ENCODE measurements at places on chromosomes 1 and 21. TPM values are rescaled to one million over a fixed set of nuclear protein-coding genes. Genes with fewer than 3 reads are reported as not detected.

DNA sequence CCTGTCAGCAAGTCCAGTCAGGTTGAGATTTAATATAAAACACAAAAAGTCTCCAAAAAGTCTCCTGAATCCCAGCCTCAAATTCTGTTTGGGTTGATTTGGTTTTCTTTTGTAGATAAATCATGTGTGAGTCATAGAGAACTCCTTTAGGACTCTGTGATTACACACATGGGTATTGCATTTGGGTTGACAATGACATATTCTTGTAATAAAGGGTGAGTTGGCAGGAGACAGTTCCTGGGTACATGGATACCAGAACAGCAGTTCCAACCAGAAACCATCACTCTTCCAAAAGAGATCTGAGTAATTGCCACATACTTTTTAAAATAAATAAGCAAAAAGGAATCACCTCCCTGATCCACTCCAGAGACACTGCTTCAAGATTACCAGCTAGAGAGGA lies 8.9 kb downstream of the CR2 start:
- no peak overlapping the region for H3K4me3 ChIP-seq
- no peaks in the 10 kb centered on the region for H3K27me3 ChIP-seq
- no peak overlapping the region for H3K27ac ChIP-seq
- no peaks in the 10 kb centered on the region for H3K4me1 ChIP-seq

PSMD4 gene
- 76.9 TPM for total RNA-seq

DNA sequence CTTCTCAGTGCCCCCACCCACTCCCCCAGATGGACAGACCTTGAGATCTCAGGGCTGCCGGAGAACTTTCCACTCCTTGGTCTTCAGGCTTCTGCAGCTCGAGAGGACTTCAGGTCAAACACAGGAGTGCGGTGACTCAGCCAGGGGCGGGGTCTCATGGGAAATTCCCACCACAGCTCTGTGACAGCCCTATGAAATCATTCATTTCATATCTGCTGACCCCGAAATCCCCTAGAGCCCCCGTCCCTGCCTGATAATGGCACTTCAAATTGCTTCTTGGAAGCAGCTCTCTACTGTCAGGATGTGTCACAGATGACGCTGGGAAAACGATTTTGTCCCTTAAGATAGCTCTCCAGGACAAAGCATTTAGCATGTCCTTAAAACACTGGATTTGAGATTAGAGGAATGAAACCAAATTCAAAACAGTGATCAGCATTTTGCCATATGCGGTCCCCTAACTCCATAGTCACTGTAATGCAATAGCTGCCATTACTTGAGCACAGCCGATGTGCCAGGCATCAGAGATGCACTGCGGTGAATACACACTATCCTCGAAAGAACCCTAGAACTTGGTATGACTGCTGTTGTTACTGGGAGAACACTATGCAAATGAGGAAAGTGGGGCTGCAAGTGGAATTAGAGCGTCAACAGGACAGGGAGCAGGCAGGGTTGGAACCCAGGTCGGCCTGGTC lies at the start of gene TNFRSF9:
Gene TNFRSF9, minus strand, starts transcription at position 95 of the 692 bp plus-strand sequence. CDS start 845 bp downstream, outside the sequence.
- no peak within 1 kb of the TSS for H3K27ac ChIP-seq
- no peak within 1 kb of the TSS for H3K4me3 ChIP-seq
- DNase-seq: no peak
- no peaks in the 10 kb centered on the region for H3K4me1 ChIP-seq

DNA sequence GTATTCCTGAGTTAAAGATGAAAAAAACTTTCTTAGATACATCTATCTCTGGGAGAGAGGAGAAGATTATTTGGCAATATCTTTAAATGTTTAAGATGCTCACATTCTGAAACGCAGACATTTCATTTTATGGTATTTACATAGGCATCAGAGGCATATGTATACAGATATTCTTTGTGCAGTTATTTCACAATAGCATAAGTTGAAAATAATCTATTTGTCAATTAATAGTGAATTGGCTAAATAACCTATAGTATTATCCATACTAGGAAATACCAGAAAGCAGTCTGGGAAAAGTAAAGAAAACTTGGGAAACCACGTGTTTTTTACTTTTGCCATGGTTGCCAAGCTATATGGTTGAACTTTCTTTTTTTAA lies 35.9 kb downstream of the GLUL start:
- H3K27me3 ChIP-seq: no peaks in the 10 kb centered on the region

GRCh38 chr1:177928194-177928593 lies 41.7 kb downstream of the SEC16B start:
- H3K27me3 ChIP-seq: no peaks in the 10 kb centered on the region
- no peaks in the 10 kb centered on the region for H3K4me1 ChIP-seq
- H3K4me3 ChIP-seq: no peak overlapping the region

GRCh38 chr1:65265296-65265650 lies 44.1 kb upstream of the DNAJC6 start:
- no peaks in the 10 kb centered on the region for H3K27me3 ChIP-seq
- no peak overlapping the region for H3K27ac ChIP-seq
- no peaks in the 10 kb centered on the region for H3K36me3 ChIP-seq
- no peaks in the 10 kb centered on the region for H3K4me1 ChIP-seq
- no peak for DNase-seq
- peak overlapping the region; percentile 45 for H3K4me3 ChIP-seq

DNA sequence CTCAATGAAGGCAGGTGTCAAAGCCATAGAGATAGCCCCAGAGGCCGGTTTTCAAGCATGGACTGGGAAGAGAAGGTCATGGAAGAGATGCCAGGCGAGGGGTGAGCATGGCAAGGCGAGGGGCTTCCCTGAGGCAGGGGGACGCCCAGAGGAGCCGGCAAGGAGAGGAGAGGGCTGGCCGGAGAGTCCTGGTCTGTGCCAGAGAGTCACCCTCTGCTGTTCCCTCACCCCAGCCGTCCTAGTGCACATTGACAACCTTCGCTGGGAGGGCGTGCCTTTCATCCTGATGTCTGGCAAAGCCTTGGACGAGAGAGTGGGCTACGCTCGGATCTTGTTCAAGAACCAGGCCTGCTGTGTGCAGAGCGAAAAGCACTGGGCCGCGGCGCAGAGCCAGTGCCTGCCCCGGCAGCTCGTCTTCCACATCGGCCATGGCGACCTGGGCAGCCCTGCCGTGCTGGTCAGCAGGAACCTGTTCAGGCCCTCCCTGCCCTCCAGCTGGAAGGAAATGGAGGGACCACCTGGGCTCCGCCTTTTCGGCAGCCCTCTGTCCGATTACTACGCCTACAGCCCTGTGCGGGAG lies 28.8 kb downstream of the H6PD start:
- H3K27ac ChIP-seq: no peak overlapping the region
- H3K4me3 ChIP-seq: no peak overlapping the region
- H3K27me3 ChIP-seq: no peaks in the 10 kb centered on the region
- DNase-seq: no peak
- no peaks in the 10 kb centered on the region for H3K4me1 ChIP-seq
- peaks cover 21% of the 10 kb centered on the region for H3K36me3 ChIP-seq

GRCh38 chr1:242788771-242789170 lies 264.3 kb upstream of the PLD5 start:
- no peak overlapping the region for H3K27ac ChIP-seq
- H3K4me3 ChIP-seq: no peak overlapping the region
- no peaks in the 10 kb centered on the region for H3K27me3 ChIP-seq
- DNase-seq: no peak
- no peaks in the 10 kb centered on the region for H3K4me1 ChIP-seq

DNA sequence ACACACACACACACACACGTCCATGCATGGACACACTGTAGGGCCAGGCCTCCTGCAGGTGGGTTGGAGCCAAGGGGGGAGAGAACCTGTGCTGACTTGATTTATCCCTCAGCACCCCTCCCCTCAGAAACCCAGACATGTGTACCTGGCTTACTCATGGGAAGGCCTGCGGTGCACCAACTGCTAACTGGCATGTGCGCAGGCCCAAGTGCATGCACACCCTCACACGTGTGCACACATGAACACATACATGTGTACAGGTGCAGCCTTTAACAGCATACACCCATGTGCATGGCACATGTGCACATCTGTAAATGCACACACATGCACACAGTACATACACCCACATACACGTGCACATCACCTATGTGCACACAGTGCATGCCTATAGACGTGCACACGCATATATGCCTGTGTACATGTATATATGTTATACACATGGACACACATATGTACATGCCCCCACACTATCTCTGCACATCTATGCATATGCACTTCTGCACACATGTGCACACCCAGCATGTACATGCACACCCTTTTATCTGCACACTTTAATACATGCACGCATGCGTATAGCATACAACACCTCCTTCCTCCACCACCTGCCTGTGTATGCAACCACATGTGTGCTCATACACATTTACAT lies 67.5 kb downstream of the TRIM11 start:
- no peak overlapping the region for H3K27ac ChIP-seq
- H3K4me1 ChIP-seq: no peaks in the 10 kb centered on the region
- H3K27me3 ChIP-seq: no peaks in the 10 kb centered on the region

DNA sequence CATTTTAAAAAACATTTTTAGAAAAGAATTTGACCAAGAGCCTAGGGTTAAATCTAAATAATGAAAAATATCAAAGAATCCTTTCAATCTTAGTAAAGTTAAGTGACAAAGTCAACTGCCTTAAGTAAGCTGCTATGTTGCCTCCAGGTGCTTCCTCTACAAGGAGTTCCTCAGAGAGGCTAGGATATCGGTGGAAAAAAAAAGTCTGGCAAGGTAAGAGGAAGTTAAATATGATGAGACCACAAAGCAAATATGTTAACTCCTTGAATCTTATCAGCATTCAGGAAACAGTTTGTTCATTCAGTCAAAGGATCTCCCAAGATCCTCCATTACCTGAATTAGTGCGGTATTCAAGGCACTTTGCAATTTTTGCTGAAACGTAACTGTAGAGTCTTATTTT lies 563.5 kb downstream of the PTPRC start:
- H3K27me3 ChIP-seq: no peaks in the 10 kb centered on the region
- H3K36me3 ChIP-seq: no peaks in the 10 kb centered on the region
- no peak for DNase-seq
- no peak overlapping the region for H3K4me3 ChIP-seq

DNA sequence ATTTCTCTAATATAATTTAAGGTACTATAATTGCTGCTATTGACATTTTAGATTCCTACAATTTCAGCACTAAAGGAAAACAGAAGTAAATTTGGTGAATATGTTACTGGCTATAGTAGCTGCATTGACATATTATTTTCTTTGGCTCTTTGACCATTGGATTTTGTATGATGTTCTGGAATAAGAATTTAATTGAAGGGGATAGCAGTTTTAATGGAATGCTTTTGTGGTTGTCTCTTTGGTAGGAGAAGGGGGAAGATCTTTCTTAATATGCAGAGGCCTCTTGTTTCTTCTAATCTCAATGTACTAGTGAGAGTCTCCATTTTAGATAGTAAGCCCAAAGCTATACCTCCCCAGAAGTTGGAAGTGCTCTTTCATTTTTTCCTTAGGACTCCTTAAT lies 6.9 kb downstream of the DTL start:
- no peak overlapping the region for H3K27ac ChIP-seq
- no peaks in the 10 kb centered on the region for H3K4me1 ChIP-seq
- H3K27me3 ChIP-seq: no peaks in the 10 kb centered on the region
- H3K4me3 ChIP-seq: no peak overlapping the region

GRCh38 chr1:39295901-39296300 lies 91.4 kb downstream of the MACF1 start:
- DNase-seq: no peak
- H3K27me3 ChIP-seq: no peaks in the 10 kb centered on the region
- no peak overlapping the region for H3K27ac ChIP-seq
- H3K36me3 ChIP-seq: peaks cover 18% of the 10 kb centered on the region
- no peak overlapping the region for H3K4me3 ChIP-seq

DNA sequence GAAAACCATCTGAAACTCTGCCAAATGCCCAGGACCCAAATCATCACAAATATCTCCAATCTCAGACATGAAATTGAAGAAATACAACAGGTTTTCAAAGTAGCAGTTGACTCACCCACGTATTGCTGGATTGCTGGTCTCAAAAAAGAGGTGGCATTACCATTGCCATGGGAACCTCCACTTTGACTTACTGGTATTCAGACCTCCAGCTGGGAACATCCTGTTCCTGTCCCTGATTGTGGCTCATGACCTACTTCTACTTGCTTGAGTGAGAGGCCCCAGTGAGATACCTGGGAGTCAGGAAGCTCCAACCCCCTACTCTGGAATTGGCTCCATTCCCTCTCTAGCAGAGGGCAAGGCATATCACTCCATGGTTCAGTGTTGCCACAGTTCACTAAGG lies 64.6 kb downstream of the NMNAT2 start:
- no peaks in the 10 kb centered on the region for H3K4me1 ChIP-seq
- DNase-seq: no peak
- no peak overlapping the region for H3K4me3 ChIP-seq

DNA sequence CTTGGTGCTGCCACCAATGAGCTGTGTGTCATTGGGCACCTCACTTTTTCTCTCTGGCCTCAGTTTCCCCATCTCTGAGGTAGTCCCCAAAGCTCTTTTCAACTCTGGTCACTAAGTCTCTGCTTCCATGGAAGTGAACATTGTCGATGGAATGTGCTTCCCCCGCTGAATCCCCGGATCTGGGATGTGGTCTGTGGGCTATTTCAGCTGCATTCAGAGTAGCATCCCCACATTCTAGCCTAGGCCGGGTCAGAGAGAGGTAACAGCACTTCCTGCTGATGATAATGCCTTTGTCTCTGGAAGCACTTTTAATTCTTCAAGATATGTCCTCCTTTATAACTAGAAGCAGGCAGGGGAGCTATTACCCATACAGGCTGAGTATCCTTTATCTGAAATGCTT lies 29.8 kb downstream of the RASSF5 start:
- DNase-seq: no peak
- peaks cover 41% of the 10 kb centered on the region for H3K4me1 ChIP-seq
- H3K27ac ChIP-seq: no peak overlapping the region
- no peaks in the 10 kb centered on the region for H3K27me3 ChIP-seq

GRCh38 chr1:47507144-47507543 lies 69.3 kb downstream of the FOXD2 start:
- peaks cover 21% of the 10 kb centered on the region for H3K4me1 ChIP-seq
- no peaks in the 10 kb centered on the region for H3K27me3 ChIP-seq
- DNase-seq: no peak

DNA sequence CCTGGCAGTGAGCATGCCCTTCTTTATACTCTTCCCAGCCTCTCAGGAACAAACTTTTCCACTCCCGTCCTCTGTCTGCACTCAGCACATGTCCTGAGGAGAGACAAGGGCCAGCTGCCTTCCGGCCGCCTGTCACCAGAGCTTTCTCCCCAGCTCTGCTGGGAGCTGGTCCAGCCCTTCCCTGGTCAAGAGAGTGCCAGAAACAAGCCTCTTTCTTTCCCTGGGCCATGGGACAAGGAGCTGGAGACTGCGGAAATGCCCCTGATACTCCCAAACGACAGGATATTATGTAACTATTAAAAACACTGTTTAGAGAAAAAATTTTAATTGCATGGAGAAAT lies 10.4 kb downstream of the LAMB3 start:
- DNase-seq: peak; percentile 66
- no peak overlapping the region for H3K4me3 ChIP-seq
- no peaks in the 10 kb centered on the region for H3K36me3 ChIP-seq
- no peaks in the 10 kb centered on the region for H3K27me3 ChIP-seq

CDC42BPA gene
- total RNA-seq: 35.0 TPM

DNA sequence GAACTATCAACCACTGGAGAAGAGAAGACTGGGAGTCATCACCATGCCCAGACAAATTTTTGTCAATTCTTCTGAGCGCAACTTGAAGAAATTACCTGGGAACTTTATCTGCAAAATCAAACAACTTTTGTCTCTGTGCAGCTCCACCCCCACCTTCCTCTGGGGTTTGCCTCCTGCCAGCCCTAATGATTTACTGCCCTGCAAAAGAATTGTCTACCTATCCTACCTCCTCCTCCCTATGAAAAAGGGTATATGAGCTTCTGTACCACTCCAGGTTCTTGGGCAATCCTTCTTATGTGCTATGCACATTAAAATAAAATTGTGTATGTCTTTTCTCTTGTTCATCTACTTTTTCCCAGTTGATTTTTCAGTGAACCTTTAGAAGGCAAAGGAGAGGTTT lies 191.9 kb downstream of the URB2 start:
- H3K27ac ChIP-seq: no peak overlapping the region
- no peak for DNase-seq
- H3K4me3 ChIP-seq: no peak overlapping the region
